Activated T-helper 1 cell treated with anti-CD3 and anti-CD28 coated beads, Interleukin-2, amount 50 U/mL, for 16 hours (primary cell): ENCODE measurements at places on chromosomes 3 and 15.

- no peak for DNase-seq
Measured at GRCh38 chr3:13688034-13688433, 139.1 kb downstream of the FBLN2 start.

DNA sequence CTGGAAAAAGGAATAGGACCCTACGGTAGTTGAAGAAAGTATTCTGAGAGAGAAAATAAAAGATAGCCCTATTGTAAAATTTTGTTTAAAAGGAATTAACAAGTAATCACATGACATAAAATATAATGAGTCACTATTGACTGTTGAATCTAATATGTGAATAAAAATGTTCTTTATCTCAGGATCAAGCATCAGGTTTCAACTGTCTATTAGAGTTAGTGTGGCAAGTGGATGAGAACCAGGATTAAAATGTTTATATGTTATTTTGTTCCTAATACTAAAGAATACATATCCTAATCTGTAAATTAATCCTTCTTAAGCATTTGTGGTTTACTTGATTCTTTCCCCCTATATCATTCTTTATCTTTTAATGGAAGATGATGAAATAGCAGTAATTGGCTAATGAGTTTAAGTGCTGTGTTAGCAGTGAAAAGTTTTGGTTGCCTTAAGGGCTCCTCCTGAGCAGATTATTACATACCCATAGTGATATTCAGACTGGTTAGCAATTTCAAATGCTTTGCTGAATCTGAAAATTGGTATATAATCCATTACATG, 101.8 kb upstream of the BCHE start:
- DNase-seq, result no peak

DNA sequence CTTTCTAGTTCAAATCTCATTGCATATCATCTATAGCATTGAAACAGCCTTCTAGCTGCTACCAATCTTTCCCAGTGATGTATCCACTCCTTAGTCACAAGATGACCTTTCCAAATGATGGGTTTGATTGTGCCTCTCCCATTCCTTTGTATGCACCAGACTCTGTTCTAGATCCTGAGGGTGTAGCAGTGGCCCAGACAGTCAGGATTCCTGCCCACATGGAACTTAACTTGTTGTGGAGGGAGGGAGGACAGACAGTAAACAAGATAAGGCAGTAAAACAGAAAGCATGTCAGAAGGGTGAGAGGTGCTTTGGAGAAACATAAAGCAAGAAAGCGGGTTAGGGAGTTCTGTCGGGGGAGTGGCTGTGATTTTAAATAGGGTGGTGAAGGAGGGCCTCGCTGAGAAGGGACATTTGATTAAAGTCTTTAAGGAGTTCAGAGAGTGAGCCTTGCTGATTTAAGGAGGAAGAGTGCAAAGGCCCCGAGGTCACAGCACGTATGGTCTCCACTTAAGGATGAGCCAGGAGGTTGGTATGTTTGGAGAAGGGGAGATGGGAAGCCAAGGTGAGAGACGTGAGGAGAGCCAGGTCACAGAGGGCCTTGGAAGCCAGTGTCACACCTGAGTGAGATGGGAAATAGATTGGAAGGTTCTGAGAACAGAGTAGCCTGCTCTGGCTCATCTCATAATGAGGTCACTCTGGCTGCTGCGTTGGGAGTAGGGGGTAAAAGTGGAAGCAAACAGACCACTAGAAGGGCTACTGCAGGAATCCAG, 38.3 kb downstream of the FAM43A start:
- no peak for DNase-seq

DNA sequence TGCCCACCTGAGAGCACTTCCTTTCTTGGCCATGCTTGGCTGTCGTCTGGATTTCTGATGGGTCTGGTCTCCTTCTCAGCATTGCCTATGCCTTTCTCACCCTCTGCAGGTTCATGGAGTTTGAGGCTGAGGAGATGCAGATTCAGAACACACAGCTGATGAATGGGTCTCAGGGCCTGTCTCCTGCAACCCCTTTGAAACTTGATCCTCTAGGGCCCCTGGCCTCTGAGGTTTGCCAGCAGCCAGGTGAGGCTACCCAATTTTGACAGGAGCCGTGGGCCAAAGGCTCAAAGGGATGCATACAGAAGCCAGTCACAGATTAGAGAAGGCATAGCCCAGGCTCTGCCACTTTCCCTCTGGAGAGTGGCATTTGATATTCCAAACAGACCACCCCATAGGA, 10.5 kb downstream of the NUTM1 start:
- no peak for DNase-seq

DNA sequence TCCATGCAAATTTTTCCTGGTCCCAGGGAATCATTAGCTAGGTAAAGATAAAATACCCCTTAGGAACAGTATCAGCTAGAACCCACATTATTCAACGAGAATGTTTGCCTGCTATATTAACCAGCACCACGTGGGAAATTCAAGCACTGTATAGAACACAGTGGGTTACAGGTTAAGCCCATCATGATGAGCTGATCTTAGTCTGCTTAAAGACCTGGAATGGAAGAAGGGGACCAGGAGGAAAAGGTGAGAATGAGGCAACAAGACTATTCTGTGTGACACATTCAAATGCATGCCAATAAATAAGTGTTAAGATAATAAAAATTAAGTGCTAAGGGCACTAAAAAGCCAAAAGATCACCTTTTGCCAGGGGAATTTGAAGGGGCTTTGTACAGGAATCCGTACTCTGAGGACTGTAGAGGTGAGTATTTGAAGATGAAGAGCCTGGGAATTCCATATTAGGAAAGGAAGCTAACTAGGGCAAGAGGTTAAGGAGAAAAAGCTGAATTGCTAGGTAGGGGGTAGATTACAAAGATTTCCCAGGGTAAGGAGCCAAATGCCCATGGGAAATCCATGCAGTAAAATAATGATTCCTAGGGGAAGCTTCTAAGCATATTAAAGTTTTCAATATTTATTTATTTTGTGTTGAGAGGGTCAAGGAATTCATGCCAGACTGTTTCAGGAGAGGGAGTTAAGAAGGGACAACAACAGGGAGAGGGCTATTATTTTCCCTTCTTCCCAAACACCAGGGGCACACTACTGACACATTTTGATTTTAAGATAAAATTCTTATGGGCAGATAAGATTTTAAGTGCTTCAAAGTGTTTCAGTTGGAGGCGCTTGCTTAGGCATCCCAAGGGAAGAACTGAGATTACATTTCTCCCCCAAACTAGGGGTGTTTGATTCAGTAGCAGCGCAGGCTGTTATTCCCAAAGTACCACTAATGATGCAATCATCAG, 2.3 kb upstream of the MED12L start:
- DNase-seq, result no peak

- DNase-seq, result no peak
Measured at GRCh38 chr3:118817748-118818165, 216.9 kb downstream of the IGSF11 start.

DNA sequence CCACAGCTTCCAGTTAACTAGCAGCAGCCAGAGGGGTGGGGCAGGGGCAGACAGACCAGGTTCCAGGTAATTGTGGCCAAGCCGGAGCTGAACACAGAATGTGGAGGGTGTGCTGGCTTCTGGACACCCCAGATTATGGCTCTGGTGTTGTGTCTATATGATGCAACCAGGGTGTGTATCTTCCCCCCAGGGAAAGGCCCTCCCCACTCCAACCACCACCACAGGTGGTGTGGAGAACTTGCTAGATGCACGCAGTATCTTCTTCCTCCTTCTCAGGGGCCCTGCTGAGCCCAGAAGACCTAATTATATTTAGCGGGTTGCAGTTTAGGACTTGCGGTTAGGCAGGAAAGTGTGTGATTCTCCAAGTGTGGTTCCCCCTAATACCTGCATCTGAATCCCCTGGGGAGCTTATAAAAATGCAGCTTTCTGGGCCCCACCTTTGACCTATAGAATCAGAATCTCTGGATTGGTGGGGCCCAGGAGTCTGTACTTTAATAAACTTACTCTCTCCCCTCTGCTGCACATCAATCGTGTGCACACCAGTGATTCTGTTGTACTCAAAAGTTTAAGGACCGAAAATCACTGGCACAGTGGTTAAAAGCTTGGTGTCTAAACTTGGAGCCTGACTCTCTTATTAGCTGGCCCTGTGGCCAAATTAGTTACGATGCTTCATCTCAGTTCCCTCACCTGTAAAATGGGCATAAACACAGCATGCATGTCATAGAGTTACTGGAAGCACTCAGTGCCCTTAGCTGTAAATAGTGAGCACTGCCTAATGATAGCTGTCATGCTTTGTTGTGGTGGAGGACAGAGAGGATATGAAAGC, 379.1 kb upstream of the PROK2 start:
- DNase-seq, result no peak

GRCh38 chr3:150342896-150343467, 65.1 kb upstream of the TSC22D2 start:
- no peak for DNase-seq

- DNase-seq, result no peak
Measured at GRCh38 chr3:46508850-46509591, 11.2 kb downstream of the RTP3 start.

- no peak for DNase-seq
Measured at GRCh38 chr3:9169326-9169725, 80.1 kb downstream of the SRGAP3 start.

DNA sequence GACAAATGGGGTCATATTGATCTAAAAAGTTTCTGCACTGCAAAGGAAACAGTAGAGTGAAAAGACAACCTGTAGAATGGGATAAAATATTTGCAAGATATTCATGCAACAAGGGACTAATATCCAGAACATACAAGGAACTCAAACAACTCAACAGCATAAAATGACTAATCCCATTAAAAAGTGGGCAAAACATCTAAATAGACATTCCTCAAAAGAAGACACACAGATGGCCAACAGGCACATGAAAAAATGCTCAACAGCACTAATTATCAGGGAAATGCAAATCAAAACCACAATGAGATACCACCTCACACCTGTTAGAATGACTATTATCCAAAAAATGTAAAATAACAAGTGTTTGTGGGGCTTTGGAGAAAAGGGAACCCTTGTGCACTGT, 8.8 kb downstream of the SLC12A8 start:
- no peak for DNase-seq

GRCh38 chr3:179695672-179696313, 43.0 kb downstream of the USP13 start:
- no peak for DNase-seq

- no peak for DNase-seq
Measured at GRCh38 chr3:8239718-8240695, 261.6 kb upstream of the LMCD1 start.

GRCh38 chr3:187679638-187680396, 9.6 kb upstream of the SST start:
- peak; percentile 41 for DNase-seq
